Upper lobe of right lung (tissue), 1 donor: ENCODE measurements at places on chromosomes 3 and 15.

DNA sequence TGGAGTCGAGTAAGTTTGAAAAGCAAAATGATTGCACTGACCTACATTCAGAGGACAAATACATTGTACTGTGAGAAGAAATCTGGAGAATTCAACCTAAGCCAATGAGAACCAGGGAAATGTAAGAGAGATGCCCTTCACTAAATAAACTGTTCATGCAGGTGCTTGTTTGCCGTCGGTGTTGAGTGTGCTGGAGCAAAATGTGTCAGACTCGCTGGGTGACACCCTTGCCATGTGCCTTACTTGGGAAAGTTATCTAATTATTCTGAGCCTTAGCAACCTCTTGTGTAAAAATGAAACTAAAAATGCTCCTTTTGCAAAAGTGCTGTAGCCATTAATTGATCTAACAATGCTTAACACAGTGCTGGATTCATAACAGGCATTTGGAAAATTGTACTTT is 140.4 kb downstream of the GABRB3 start:
- no peaks in the 10 kb centered on the region for H3K4me1 ChIP-seq
- no peaks in the 10 kb centered on the region for H3K36me3 ChIP-seq
- DNase-seq: no peak

DNA sequence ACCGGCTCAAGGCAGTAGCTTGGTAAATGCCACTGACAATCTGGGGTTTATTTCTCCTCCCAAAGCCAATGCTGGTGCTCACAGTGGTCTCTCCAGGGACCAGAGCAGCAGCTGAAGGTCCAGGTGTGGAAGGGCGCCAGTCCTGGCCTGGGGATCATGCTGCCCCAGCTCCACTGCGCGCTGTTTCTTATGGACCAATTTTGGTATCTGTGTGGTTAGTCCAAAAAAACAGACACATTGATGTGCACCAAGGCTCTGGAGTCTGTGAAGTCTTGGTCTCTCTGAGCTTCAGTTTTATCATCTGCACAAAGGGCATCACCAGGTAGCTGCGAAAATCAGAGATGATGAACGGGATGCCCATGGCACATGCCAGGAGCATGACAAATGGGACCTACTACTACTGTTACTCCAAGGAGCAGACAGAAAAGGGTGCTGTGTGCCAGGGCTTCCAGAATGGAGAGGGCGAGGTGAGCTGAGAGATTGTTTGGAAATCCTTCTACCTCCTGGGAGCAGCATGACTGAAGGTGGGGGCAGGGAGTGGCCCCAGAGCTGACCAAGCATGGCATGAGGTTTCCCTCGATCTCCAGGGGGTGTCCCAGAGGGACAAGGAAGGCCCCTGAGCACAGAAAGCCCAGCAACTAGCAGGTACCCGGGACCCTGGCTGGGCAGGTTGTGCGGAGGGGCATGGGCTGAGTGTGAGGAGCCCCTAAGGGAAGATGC is 134.3 kb upstream of the PRR20G start:
- H3K4me3 ChIP-seq: no peak overlapping the region
- H3K4me1 ChIP-seq: no peaks in the 10 kb centered on the region
- peaks cover 29% of the 10 kb centered on the region for H3K27me3 ChIP-seq
- DNase-seq: no peak

DNA sequence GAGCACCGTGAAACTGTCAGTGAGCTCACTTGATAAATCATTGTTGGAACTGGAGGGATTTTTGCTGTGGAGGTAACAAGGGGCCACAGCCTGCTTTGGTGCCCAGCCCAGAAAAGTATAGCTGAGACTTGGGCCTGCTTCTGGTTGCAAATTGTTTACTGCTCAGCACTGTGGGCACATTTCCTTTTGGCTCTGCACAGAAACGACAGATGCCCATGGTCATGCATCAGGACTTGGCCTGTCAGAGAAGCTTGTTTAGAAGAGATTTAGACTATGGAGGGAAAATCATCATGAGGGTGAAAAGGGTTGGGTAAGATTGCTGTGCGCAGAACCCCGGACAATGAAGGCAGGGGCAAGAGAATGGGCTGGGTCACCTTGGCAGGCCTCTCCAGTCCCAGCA is 286.1 kb upstream of the CTNNB1 start:
- H3K36me3 ChIP-seq: no peaks in the 10 kb centered on the region
- no peaks in the 10 kb centered on the region for H3K4me1 ChIP-seq

DNA sequence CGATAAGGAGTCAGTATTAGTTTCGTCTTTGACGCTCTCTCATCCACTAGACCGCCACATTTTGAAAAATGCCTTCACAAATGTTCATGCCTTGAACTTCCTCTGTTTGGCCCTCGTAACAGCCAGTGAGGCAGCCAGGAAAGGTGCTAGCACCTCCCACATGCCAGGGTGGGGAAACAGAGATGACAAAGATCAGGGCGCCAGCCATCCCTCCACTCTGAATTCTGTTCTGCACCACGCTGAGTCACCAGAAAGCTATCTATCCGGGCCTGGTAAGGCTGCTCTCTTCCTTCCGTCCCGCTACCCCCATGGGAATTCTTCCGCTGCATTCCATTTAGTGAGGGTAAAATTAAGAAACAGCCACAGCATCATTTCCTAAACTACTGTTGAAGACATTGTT is 31.3 kb upstream of the BCL2L10 start:
- H3K27ac ChIP-seq: no peak overlapping the region
- H3K27me3 ChIP-seq: no peaks in the 10 kb centered on the region
- no peak for DNase-seq
- no peaks in the 10 kb centered on the region for H3K4me1 ChIP-seq
- H3K36me3 ChIP-seq: no peaks in the 10 kb centered on the region
- H3K4me3 ChIP-seq: no peak overlapping the region

DNA sequence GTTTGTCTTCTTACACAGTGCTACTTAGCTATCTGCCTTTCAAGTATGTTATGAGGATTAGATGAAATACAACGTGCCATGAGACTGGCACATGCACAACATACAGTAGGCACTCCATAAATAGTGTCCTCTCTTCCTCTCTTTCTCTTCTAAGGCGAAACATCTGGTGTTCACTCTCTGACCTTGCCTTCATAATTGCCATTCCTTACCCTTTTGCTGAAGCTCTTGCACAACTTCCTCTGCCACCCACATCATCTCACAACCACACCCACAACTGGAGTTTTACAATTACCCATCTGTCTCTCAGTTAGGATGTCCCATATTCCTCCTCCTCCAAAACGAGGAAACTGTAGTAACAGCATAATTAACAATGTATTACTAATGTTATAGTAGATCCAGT is 26.4 kb upstream of the ACP3 start:
- no peaks in the 10 kb centered on the region for H3K27me3 ChIP-seq
- H3K4me1 ChIP-seq: no peaks in the 10 kb centered on the region
- DNase-seq: no peak
- H3K27ac ChIP-seq: no peak overlapping the region
- H3K4me3 ChIP-seq: no peak overlapping the region

DNA sequence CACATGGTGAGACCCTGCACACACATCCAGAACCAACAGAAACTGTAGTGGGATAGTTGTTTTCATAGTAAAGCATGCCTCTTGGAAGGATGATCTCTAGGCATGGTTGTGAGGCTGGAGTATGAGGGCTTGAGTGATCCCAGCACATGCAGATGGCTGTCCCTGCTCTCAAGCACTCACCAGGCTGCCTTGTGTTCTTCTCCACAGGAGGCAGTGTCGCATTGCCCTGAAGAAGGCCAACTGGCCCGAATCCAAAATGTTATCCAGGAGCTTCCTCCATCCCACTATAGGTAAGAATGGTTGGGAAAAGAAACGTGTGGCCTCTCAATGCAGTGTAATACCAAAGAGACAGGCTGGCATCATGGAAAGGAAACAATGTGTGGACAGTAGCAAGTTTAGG is 82.7 kb downstream of the TMEM39A start:
- H3K27ac ChIP-seq: no peak overlapping the region
- H3K4me1 ChIP-seq: no peaks in the 10 kb centered on the region
- H3K36me3 ChIP-seq: peaks cover 71% of the 10 kb centered on the region
- no peak overlapping the region for H3K4me3 ChIP-seq

- peaks cover 13% of the 10 kb centered on the region for H3K4me1 ChIP-seq
- DNase-seq: peak; percentile 75
- no peaks in the 10 kb centered on the region for H3K27me3 ChIP-seq
- H3K4me3 ChIP-seq: no peak overlapping the region
Observed at GRCh38 chr3:193982258-193982659, 153.7 kb upstream of the HES1 start.

GRCh38 chr3:147939839-147940238 is 530.7 kb downstream of the ZIC1 start:
- H3K4me1 ChIP-seq: no peaks in the 10 kb centered on the region
- H3K4me3 ChIP-seq: no peak overlapping the region
- no peaks in the 10 kb centered on the region for H3K27me3 ChIP-seq

- peak overlapping the region; percentile 89 for H3K27ac ChIP-seq
- no peak for DNase-seq
- peaks cover 39% of the 10 kb centered on the region for H3K4me1 ChIP-seq
- no peaks in the 10 kb centered on the region for H3K27me3 ChIP-seq
- H3K4me3 ChIP-seq: no peak overlapping the region
- H3K36me3 ChIP-seq: no peaks in the 10 kb centered on the region
Observed at GRCh38 chr3:42061713-42062380, 29.3 kb upstream of the TRAK1 start.

- H3K4me1 ChIP-seq: no peaks in the 10 kb centered on the region
- DNase-seq: no peak
- H3K27me3 ChIP-seq: no peaks in the 10 kb centered on the region
Observed at GRCh38 chr3:113495035-113495434, 19.9 kb downstream of the SPICE1 start.

GRCh38 chr3:4271834-4272233 is 31.3 kb upstream of the SETMAR start:
- H3K27ac ChIP-seq: no peak overlapping the region
- no peaks in the 10 kb centered on the region for H3K27me3 ChIP-seq
- no peak for DNase-seq
- H3K4me1 ChIP-seq: peaks cover 14% of the 10 kb centered on the region
- no peak overlapping the region for H3K4me3 ChIP-seq

- no peaks in the 10 kb centered on the region for H3K36me3 ChIP-seq
- no peaks in the 10 kb centered on the region for H3K27me3 ChIP-seq
- H3K4me1 ChIP-seq: no peaks in the 10 kb centered on the region
- DNase-seq: no peak
- no peak overlapping the region for H3K4me3 ChIP-seq
Observed at GRCh38 chr15:99275525-99276128, 24.3 kb downstream of the LRRC28 start.

- no peaks in the 10 kb centered on the region for H3K27me3 ChIP-seq
- no peak overlapping the region for H3K4me3 ChIP-seq
- H3K36me3 ChIP-seq: no peaks in the 10 kb centered on the region
Observed at GRCh38 chr15:74320352-74321247, 46.8 kb downstream of the CYP11A1 start.

DNA sequence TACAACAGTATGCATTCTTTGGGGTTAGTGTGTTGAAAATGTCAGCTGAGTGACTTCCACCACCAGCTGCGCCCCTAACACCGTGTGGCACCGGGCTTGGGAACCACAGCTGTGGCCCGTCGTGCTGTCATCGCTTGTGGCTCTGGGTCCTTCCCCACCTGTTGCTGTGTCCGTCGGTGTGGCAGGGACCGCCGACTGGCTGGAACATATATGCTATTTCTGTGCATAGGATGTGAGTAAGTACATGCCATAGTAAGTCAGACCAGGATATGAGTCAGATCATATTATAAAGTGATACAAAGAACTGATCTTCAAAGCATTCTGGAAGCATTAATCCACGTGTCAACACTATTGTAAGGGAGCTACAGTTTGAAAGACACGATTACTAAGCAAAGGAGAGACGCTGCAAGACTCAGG is 31.9 kb downstream of the EHD4 start:
- peaks cover 28% of the 10 kb centered on the region for H3K36me3 ChIP-seq
- DNase-seq: no peak
- H3K27ac ChIP-seq: no peak overlapping the region
- peaks cover 47% of the 10 kb centered on the region for H3K4me1 ChIP-seq
- H3K4me3 ChIP-seq: no peak overlapping the region

DNA sequence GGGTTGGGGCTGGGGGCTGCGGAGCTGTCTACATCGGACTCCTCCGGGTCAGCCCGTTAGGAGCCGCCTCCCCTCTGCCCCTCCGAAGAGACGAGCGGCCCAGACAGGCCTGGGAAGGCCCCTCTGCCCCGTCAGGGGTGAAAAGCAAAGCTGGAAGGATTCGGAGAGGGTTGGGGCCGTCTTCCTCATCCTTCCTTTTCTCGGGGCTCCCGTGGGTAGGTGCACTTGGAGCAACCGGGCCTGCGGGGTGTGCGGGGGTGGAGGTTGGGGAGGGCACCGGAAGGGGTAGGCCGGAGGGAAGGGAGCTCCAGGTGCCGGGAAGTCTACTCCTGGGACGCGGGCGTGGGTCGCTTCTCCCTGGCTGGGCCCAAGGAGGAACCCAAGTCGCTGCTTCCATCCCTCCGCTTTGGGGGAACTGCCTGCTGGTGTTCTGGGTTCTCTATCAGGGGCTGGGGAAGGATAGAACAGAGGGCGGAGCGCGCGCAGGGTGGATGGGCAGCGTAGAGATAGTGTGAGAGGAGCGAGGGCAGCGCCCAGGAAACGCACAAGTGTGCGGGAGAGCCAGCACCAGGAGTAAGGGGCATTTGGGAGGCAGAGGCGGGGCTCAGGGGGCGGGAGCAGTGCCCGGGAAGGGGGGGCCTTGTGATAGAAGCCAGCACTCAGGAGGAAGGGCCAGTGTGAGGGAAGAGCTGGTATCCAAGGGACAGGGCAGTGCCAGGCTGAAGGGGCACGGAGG is 590 bp downstream of the POLR2H start:
- H3K36me3 ChIP-seq: peaks cover 18% of the 10 kb centered on the region
- H3K4me1 ChIP-seq: peaks cover 21% of the 10 kb centered on the region
- H3K27ac ChIP-seq: peak overlapping the region; percentile 100
- no peaks in the 10 kb centered on the region for H3K27me3 ChIP-seq
- peak; percentile 87 for DNase-seq

DNA sequence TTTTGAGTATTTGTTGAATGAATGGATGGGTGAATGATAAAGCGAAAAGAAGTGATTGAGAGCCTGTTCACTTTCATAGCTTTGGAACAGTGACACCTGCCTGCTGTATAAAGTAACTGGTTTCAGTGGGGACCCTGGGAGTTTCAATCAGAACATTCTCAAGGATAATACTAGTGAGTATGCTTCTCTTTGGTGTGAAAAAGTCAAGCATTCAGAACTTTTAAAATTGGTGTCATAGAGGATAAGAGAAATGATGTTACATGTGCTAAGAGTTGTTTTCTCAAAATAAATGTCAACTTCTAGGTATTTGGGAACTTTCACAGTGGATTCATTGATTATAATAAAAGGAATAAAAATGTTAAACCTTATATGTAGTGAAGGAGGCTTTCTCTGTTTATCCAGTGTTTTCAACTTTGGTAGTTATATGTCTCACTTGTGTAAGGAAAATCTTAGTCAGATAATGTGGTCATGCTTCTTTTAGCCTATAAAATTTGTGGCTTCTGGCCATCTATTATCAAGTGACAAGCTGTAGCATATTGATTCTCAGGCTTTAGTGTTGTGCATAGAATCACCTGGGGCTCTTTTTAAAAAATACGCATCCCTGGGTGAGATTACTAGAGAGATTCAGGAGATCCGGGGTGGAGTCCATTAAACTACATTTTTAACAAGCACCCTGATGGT is 11.9 kb downstream of the LRCH3 start:
- H3K36me3 ChIP-seq: no peaks in the 10 kb centered on the region
- H3K4me3 ChIP-seq: no peak overlapping the region
- H3K27me3 ChIP-seq: no peaks in the 10 kb centered on the region
- peaks cover 21% of the 10 kb centered on the region for H3K4me1 ChIP-seq
- DNase-seq: no peak
- no peak overlapping the region for H3K27ac ChIP-seq
